ENCODE measurements at places on chromosomes 6 and 20.

DNA sequence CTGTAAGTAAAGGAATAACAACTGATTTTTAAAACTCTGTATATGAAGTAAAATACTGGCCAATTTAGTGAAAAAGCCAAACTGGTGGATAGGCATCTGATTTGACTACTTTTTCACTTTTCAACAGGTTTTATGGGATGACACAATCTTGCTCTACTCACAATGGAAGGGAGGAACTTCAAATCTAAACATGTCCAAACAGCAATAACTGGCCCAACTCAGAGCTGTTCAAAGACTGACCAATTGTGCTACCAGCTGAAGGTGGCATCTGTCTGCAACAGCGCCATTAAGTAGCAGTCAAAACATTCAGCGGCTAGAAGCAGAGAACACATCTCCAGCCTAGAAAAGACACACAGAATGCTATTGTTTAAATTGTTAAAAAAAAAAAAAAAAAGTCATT lies 44.6 kb downstream of the SESN1 start:
- no peak for DNase-seq

DNA sequence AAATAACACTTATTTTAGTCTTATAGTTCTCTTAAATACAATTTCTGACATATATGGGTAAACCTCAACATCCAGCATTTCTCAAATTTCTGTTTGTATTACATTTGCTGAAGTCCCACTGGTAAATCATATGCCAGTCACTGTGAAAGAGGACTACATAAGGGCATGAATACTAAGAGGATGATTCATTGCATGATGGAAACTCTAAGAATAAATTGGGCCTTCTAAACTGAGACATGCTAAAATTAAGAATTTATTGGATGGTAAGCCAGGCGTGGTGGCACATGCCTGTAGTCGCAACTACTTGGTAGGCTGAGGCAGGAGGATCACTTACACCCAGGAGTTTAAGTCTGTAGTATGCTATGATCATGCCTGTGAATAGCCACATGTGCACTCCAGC lies 12.1 kb downstream of the DEFB123 start:
- no peak for DNase-seq

- no peak for DNase-seq
Measured at GRCh38 chr20:9474835-9475415, 39.5 kb upstream of the LAMP5 start.

- DNase-seq, result no peak
Measured at GRCh38 chr6:130558131-130558530, 192.3 kb downstream of the TMEM200A start.

DNA sequence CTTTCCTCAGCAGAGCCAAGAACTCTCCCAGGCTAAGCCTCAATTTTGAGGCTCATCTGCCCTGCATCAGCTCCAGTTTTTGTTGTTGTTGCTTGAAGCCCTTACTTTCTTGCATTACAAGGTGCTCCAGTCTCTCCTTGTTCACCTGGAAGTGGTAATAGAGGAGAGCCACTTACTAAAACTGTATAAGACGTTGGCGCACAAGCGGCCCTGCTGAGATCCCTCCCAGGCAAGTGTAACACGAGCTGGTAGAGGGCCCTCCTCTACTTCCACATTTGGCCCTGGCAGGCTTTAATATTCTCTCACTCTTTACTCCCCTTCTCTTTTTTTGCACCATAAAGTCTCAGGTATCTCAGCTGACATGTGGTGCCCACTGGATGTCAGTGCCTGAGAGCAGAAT lies 19.5 kb downstream of the GCM2 start:
- DNase-seq, result no peak

- no peak for DNase-seq
Measured at GRCh38 chr6:31266567-31267360, 5.1 kb downstream of the HLA-C start.

DNA sequence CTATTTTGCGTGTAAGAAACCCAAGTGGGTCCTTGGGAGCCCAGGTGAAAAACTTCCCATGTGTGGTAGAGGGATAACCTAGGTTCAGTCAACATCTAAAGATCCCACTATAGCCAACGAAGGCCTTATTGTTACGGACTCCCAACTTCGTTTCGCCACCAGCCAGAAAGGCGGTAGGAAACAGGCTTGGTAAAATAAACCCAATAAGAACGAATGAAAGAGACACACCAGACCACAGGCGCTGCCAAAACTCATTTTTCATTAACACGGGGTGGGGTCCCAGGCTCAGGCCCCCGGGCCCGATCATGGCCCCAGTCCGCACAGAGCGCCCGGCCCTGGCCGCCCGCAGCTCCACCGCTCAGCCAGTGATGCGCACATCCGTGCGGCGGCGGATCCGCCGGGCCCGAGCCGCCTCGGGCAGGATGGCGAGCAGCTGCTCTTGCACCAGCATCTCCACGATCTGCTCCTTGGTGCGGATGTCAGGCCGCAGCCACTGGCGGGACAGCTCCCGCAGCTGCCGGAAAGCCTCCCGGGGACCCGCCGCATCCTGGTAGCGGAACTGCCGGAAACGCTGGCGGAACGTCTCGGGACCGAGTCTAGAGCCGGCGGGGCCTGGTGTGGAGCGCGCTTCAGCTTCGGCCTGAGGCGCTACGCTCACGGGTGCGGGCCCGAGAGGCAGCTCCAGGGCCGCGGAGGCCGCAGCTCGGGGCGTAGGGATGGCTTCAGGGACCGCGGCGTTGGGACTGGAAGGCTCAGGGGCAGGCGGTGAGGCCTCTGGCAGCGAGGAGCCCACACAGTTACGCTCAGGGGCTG lies 709 bp downstream of the SCAND1 start:
- DNase-seq, result peak; percentile 47

GRCh38 chr6:41573276-41573675 lies 27.1 kb downstream of the FOXP4 start:
- no peak for DNase-seq

DNA sequence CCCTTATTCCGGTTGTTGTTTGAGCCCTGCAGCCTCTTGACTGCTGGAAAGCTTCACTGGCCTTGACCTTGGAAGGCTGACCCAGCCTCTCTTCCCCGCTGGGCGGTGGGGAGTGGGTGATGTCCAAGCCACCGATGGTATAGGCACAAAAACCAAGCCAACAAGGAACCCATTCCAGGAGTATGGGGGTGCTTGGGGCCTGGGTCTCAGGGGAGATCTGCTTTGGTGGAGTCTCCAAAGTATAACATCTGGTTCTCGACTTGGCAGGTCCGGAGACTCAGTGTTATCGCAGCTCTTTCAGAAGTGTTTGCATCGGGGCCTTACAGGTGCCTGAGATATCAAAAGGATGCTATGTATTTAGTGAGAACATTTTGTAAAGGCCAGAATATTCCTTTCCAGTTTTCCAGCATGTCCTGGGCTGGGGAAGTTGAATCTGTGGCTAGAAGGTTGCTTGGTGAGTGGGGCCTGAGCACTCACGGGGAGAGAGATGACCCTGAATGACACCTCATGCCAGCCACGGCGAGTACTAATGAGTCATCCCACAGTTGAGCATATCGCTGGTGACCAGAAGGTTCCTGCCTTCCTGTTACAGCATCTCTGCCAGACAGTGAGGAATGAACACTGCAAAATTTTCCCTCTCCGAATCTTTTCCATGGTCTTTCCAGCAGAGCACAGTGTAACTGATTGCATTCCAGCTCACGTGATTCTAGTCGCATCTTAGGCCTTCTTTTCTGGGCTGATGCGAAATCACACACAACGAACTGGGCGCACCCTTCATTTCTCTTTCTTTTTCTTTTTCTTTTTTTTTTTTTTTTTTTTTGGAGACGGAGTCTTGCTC lies 133.9 kb downstream of the ZDHHC14 start:
- DNase-seq, result no peak

- DNase-seq, result no peak
Measured at GRCh38 chr20:63050406-63050805, 43.6 kb upstream of the BHLHE23 start.

DNA sequence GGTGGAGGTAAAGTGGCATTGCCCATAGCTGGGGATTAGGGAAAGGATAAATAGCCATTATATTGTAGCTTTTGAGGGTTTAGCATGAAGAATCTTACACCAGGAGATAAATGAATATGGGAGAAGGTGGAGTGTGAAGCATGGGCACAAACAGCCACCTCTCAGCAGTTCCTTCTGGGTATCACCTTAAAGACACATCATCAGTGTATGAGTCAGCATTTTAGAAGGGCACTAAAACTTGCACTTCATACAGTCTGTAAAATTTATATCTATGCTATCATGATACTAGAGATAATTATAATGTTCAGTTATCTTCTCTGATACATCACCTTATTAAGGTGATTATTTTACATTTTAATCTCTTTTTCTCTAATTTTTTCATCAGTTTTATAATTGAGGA lies 25.3 kb downstream of the SLC35A1 start:
- DNase-seq, result no peak

DNA sequence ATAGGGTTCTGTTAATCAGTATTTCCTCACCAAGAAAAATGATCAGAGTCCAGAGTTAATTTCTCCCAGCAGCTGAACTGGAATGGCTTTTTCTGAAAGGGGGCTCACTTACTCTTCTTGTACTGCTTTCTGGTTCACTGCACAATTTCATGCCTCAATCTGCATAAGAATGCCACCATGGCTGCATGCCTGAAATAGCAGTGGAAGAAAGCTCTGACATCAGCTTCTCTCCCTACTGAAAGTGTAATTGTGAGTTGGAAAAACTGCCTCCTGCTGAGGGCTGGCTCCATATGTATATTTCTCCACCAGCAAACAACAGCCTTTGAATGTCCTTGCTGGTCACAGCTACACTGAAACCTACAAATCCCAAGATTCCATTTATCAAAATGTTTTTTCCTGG lies 1027.2 kb upstream of the GJE1 start:
- DNase-seq, result no peak

DNA sequence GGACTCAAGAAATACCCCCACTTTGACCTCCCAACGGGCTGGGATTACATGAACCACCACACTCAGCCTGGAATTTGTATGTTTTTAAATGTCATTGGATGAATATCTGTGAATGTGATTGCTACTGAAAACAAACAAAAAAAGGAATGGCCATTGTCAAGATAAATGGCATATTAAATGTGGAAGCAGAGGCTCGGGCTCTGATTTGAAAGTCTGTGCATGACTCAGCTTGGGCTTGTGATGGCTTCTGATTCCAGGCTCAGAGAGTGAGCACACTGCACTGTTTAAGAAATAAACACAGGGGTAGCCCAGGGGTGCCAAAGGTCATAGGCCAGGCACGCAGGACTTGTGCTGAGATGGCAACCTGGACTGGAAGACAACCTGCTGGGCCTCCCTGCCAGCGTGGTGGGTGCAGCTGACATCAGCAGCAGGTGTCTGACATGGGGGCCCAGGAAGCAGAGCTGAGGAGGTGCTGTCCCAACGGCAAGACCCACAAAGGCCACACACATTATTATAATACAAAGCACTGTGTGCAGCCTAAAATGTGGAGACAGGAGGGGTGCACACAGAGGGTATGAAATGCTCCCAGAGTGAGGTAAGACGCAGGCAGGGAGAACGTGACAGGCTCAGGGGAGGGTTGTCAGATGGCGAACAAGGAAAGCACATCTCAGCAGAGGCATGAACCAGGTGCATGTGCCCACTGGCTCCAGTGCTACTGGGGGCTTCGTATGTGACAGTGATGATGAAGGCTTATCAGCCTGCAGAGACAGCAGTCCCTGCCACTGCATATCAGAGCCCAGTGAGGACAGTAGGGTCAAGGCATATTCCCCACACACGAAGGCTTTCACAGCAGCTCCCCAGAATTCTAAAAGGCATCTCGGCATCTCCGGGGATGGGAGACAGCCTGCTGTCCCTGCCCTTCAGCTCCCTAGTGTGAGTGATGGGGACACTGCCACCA lies 169.4 kb downstream of the SYNDIG1 start:
- DNase-seq, result no peak

GRCh38 chr6:106173124-106173879 lies 87.2 kb downstream of the PRDM1 start:
- DNase-seq, result no peak

Measured in NCI-H1092 treated with DMSO at 0.1 percent for 48 hours (cell line).